ENCODE measurements at places on chromosomes 11 and 22. TPM values are rescaled to one million over a fixed set of nuclear protein-coding genes. Genes with fewer than 3 reads are reported as not detected.
A peak's percentile ranks its signal among the peaks of the same experiment; 100 is the strongest.

DNA sequence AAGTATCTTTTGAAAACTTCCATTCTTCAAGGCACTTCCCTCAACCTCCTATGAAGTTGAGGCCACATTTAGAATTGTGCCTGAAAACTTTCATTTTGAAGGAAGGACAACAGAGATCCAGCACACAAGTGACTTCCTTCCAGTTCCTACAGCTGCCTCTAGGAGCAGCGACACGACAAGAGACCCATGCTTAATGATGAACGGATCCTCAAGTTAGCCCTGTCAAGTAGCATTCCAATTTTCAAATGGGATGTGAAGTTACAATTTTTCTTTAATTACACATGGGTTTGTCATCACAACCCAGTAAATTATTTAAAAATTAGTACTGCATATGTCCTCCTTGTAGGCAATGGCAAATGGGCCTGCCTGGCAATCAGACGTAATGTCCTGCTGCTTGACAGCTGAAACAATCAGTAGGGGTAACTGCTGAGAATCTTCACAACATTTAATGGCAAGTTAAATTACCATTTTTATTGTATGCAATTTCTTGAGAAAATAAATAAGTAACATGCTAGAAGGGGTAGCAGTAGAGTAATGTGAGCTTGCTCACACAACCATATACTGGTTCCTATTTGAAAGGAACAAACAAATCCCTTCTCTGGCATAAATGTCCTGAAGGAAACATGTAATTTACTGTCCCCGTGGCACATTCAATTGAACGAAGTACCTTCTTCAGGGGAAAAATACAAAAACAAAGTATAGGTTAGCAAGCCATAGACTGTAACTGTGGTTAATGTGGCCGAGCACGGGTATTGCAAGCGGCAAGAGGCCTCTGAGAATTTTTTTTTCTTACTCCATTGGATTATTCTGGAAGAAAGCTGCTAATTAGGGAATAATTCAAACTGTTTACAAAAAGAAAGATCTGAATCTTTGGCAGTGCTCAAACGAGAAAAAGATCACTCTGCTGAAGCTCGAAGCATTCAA lies 288.3 kb downstream of the CADM1 start:
- DNase-seq = no peak

DNA sequence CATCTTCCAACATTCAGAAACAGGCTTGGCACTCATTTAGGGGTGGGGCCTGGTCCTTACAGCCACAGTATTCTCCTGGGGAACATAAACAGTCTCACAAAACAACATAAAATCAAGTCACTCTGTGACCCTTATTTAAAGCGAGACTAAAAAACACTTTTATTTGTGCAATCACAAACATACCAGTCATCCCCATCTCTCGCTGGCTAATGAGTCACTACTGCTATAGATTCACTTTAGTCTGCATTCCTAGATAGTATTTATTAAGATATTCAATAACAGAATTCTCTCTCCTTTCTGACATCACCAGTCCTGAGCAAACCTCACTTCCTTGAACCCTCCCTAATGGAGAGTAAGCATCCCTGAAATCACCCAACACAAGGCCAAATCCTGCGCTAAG lies 68.0 kb downstream of the ZBTB44 start:
- no peak for DNase-seq

DNA sequence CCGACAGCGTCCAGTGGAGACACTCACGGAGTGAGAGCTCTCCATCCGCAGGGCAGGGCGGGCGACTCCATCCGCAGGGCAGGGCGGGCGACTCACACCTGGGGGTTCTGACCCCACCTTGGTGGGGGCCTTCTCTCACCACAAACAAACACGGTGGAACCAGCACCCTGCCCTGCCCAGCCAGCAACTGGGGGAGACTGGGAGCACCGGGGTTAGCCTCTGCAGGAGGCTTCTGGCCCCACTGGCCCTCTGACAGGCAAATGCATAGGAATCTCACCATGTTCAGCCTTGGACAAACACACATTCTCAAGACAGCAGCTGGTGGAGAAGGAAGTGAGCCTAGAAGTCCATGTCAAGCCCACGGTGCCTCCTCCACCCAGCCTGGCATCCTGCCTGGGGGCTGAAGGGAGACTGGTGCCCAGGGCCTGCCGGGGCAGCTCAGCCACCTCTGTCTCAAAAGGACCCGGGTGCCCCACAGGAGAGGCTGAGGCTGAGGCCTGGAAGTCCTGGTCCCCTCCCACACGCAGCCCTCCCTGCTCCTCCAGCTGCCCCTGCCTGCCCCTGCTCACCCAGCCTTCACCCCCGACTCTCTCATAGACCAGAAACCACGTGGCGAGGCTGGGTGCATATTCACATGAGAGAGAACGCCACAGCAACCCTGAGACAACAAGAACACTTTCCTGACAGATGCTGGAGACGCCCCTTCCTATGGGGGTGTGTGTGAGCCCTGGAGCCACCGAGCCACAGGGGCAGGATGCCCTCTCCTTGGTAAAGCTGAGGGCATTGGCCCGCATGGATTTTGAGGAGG lies 98.4 kb upstream of the B3GAT1 start:
- DNase-seq = peak; percentile 7

GRCh38 chr11:104813532-104813931 lies 84.7 kb downstream of the CASP12 start:
- no peak for DNase-seq

GRCh38 chr11:134030853-134031252 lies 38.0 kb upstream of the JAM3 start:
- DNase-seq = no peak

DNA sequence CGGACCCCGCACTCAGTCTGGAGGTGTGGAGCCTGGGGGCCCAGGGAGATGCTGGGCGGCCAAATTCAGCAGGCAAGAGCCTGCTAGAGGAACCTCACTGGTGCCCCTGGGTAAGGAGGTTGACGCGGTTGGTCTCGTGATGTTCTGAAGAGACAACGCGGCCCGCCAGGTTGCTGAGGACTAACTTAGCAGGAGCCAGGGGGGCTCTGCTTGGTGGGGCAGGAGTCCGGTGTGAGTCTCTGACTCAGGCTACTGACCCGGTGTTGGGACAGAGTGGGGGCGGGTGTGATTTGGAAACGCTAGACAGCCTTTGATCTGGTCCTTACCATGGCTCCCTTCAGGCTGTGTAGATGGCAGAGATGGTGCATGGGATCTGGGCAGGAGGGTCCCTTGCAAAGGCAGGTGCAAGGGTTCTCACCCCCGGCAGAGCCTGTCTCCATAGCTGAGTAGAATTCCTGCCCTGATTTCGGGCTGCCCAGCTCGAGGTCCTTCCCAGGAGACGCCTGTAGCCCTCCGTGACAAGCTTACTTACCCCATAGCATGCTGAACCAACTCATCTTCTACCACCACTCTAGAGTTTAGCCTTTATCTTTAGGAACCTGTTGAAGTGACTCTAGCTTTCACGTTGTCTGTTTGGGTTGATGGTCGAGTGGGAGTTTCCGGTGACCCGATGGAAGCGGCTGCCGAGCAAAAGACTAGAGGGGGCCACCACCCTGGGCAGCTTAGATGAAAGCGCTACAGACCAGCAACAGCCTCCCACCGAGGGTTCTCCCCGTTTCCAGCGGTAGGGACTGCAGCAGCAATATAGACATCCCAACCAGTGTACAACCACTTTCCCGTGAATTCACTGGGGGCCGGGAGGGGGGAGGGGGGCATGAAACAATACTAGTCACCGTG lies 38.4 kb downstream of the KCNC1 start:
- no peak for DNase-seq

GRCh38 chr11:8693555-8693954 lies 11.0 kb downstream of the RPL27A start:
- DNase-seq = no peak

DNA sequence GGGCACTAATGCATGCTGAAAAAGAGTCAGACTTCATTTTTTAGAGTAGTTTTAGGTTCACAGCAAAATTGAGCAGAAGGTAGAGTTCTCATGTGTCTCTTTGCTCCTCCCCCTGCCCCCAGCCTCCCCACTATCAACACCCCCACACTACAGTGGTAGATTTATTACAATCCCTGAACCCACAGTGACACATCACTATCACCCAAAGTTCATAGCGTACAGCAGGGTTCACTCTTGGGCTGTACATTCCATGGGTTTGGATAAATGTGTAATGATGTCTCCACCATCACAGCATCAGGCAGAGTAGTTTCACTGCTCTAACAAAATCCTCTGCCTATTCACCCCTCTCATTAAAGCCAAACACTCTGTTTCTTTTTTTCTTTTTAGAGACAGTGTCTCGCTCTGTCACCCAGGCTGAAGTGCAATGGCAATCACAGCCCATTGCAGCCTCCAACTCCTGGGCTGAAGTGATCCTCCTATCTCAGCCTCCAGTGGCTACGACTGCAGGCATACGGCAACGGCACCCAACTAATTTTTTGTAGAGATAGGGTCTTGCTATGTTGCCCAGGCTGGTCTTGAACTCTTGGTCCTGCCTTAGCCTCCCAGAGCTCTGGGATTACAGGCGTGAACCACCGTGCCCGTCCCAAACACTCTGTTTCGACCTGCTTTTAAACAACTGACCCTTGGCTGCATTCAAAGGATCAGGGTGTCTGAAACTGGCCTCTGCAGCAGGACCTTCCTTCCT lies 4.1 kb downstream of the BEST1 start:
- no peak for DNase-seq

DNA sequence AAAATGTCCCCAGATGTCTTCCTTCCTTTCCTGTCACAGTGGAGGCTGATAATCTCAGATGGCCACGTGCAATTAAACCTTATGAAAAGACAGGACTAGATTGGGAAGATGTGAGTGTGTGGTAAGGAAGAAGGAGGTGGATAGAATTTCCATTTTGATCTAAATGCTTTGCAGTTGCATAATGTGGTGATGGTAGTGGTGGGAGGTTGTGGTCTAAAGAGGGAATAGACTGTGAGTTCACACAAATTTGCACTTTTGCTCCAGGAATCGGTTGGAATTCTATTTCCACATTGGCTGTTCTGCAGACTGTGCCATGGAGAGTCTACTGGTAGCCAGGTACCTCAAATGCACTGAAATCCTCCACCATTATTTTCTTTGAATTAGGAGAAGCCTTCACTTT lies 93.3 kb downstream of the ZBTB16 start:
- DNase-seq = no peak

GRCh38 chr11:118607401-118608359 lies at the start of gene PHLDB1:
Gene PHLDB1, plus strand, starts transcription at chr11:118607615. Its CDS starts 6,222 bp downstream, at chr11:118613837.
- DNase-seq = peak; percentile 80

GRCh38 chr11:24386546-24387397 lies 110.1 kb upstream of the LUZP2 start:
- no peak for DNase-seq

DNA sequence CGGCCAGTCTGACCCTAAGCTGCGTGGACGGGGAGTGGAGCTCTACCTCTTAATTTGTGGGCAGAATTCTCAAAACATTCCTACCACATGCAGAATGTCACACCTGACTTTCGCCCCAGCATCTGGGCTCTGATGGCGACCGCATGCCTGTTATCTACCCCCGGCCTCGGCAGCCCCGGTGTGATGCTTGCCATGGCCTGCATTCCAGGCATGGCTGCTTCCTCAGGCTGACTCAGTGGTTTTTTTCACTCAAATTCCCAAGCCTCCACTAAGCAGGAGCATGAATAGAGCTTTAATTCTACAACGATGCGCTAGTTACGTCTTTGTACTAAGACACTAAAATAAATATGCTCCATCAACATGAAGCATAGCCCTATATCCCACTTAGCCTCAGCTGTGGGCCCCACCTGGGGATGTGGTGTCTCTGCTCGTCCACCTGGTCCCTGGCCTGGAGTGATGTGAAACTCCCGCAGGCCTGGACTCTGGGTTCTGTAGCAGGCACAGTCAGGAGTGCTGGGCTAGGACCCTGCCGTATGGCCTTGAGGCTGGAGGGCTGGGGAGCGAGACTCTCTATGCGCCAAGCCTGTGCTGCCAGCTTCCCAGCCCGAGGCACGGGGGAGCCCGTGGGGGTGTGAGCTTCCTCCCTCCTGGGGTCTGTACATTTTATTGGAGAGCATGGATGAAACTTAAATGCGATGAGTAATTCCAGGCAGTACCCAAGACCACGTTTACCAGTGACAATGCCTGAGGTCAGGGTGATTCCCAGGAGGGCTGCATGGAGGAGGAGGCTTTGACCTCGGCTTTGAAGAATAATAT lies 153.2 kb downstream of the CTTN start:
- DNase-seq = no peak

- no peak for DNase-seq
Observed at GRCh38 chr22:50734986-50735738, 2.8 kb upstream of the ACR start.

GRCh38 chr11:121544956-121545355 lies 92.2 kb upstream of the SORL1-AS1 start:
- DNase-seq = no peak

- peak; percentile 34 for DNase-seq
Observed at GRCh38 chr11:130737866-130738431, 178.3 kb downstream of the SNX19 start.

DNA sequence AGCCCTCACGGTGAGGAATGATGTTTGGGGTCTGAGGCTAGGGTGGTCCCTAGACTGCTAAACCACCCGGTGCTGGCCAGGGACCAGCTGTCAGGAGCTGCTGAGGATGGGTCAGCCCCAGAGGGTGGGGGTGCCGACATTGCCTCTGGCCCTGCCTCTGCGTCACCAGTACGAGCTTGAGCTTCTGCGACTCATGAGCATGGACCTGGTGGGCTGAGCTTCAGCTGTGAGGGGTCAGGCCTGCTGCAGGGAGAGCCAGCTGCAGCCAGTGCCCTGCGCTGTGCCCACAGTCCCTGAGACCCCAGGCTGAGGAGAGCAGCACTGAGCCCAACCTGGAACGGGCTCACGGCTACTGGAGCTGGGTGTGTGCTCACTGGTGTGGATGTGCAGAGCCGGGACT lies 7.0 kb downstream of the DERL3 start:
- DNase-seq = no peak

DNA sequence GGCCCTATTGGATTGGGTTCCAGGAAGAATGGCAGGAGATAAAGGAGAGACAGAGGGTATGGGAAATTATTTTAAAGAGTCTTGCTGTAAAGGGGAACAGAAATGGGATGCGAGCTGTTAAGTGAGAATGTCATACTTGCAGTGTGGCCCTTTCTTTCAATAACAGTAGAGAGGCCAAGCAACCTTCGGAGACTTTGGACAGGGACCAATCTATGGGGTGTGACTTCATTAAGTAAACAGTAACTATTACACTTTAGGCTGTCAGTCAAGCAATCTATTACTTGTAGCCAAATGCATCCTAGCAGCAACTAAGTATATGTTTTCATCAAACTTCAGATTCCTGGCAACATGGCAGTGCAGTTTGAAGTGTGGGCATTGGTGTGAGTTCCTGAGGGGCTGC lies 376.2 kb upstream of the LARGE1 start:
- no peak for DNase-seq

Gene RASL10A
- 0.79 TPM for total RNA-seq

Gene USH1C
- not detected for total RNA-seq

Gene DBX1
- not detected for total RNA-seq

Gene TCN2
- total RNA-seq = 44.5 TPM

Gene ARHGEF17
- 76.7 TPM for total RNA-seq

Gene NECTIN1
- 9.2 TPM for total RNA-seq

Gene MRGPRX4
- not detected for total RNA-seq

Gene SLC22A25
- not detected for total RNA-seq

All from uterus (tissue), 4 donors.